Small intestine (tissue), 16 donors: ENCODE measurements at places on chromosomes 1 and 21. TPM values are rescaled to one million over a fixed set of nuclear protein-coding genes. Genes with fewer than 3 reads are reported as not detected.
A peak's percentile ranks its signal among the peaks of the same experiment; 100 is the strongest.

The MPC2 gene
- 140 TPM for polyA plus RNA-seq

The NHLH1 gene
- polyA plus RNA-seq, result 0.54 TPM

The GRHL3 gene
- polyA plus RNA-seq, result 0.31 TPM

The MATN1 gene
- polyA plus RNA-seq, result 0.03 TPM

The ZSWIM5 gene
- polyA plus RNA-seq, result 3.8 TPM

The SMIM11 gene
- 4.2 TPM for polyA plus RNA-seq

The LHX4 gene
- 0.22 TPM for polyA plus RNA-seq

The LRRC53 gene
- polyA plus RNA-seq, result 0.03 TPM

The NUF2 gene
- 2.0 TPM for polyA plus RNA-seq

DNA sequence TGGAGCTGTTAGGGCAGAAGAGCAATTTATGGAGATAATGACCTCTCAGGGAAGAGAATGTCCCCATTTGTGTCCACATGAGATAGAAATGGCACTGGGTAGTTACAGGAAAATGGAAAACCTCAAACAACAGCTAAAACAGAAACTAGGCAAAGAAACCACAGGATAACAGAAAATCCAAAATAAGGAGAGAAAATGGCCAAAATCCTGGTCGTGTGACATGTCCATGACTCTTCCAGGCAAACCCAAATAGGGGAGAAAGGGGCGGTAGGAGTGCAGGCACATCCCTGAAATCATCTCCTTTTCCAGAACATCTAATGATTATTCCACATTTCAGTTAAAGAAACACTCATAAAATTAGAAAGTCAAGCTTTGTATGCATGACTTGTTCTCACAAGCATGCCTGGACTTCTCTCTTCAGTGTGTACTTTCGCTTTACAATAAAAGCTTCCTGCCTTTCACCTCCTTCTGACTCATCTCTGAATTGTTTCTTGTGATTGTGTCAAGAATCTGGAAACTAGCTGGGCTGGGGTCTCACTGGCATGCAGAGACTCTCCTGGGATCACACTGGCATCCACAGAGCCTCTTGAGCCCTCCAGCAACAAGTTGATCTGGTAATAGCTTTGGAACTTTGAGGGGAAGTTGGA, 171.4 kb upstream of the ZP4 start:
- no peak overlapping the region for H3K27ac ChIP-seq
- no peak overlapping the region for H3K4me3 ChIP-seq
- H3K36me3 ChIP-seq, result no peaks in the 10 kb centered on the region

DNA sequence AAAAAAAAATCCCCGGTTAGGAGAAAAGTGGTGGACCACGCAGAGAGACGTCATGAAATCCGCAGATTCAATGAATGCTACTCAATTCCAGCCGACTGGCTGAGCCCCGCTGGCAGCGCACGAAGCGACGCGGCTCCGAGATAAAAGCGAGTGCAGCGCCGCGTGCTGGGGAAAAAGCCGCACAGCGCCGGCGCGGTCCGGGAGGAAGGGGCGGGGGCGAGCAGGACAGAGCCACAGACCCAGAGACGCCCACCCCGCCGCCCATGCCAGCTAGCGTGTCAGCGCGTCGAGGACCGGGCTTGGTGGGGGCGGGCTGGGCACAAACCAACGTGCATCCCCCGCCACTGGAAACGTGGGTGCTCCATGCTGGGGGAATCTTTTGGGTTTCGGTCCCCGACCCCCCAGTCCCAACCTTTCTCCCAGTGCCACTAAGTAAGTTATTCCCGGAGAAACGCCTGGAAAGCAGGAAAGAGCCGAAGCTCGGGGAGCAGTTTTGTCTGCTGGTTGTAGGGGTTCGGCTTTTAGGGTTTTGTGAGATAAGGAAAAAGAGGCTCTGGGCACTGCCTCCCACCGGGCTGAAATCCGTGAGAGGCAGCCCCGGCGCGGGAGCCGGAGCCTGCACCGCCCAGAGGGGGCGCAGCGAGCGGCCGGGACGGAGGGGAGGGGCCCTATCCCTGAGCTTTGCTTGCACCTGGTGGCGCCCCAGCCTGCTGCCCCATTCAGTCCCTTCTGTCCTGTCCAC, at the start of gene KCNJ6:
Gene KCNJ6 (minus strand): TSS at position 148 of the 742 bp plus-strand sequence. CDS start 75,775 bp downstream, outside the sequence.
- no peaks in the 10 kb centered on the region for H3K4me1 ChIP-seq
- peak; percentile 5 for DNase-seq
- H3K36me3 ChIP-seq, result no peaks in the 10 kb centered on the region
- H3K27me3 ChIP-seq, result peaks cover 17% of the 10 kb centered on the region

DNA sequence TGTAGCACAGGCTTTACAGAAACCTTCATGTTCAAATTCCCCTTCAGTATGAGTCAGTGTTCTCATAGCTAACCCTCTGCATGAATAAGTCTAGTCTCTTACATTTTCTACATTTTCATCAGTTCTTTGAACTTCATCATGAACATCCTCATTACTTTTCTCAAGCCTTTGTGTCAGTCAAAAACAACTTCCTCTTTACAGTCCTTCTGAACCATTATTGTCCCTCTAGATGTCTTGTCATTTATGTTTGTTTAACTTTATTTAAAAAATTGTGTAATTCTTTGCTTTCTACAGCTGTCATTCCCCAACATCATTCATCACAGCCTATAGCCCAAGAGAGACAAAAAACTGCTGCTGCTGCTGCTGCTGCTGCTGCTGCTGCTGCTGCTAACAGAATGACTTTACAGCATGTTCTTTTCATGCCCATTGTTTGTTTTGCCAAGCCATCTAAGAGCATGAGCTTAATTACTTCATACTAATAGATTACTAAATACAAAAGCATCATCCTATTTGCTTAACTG, 133.1 kb downstream of the LRRC40 start:
- H3K27me3 ChIP-seq, result no peaks in the 10 kb centered on the region
- H3K4me1 ChIP-seq, result no peaks in the 10 kb centered on the region
- H3K4me3 ChIP-seq, result no peak overlapping the region
- H3K27ac ChIP-seq, result no peak overlapping the region
- DNase-seq, result no peak

- no peaks in the 10 kb centered on the region for H3K36me3 ChIP-seq
- no peak for DNase-seq
- H3K4me1 ChIP-seq, result no peaks in the 10 kb centered on the region
- H3K4me3 ChIP-seq, result no peak overlapping the region
- no peak overlapping the region for H3K27ac ChIP-seq
These were observed 130.7 kb upstream of the BMP8A start for GRCh38 chr1:39360731-39361130.

GRCh38 chr1:116573431-116574095, 2.7 kb upstream of the CD58 start:
- H3K27ac ChIP-seq, result no peak overlapping the region
- H3K27me3 ChIP-seq, result no peaks in the 10 kb centered on the region
- no peak for DNase-seq

DNA sequence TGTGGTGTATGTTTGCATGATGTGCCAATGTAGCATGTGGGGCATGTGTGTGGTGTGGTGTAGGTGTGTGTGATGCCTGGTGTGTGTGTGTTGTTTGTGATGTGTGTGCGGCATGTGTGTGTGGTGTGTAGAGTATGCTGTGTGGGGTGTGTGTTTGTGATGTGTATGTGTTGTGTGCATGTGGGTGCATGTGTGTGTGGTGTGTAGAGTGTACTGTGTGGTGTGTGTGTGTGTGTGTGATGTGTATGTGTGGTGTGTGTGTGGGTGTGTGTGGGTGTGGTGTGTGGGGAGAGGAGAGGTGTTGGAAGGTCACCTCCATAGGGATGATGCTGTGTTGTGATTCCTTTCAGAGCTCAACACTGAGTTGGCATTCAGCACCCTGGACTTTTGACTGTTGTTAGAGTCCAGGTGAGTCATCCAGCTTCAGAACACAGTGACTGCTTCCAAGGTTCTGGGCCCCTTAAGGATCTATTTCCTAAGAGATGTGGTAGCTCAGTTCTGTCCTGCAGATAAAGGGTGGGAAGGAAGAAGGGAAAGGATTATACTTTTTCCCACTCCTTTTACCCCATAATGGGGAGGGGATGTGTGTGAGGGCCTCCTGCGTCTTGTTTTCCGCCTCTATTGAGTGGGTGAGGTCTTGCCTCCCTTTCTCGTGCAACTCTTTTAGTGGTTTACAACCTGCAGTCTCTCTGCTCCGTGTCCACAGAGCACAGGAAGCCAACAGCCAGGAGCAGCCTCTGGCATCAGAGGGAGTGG, 47.6 kb downstream of the RHOU start:
- no peaks in the 10 kb centered on the region for H3K36me3 ChIP-seq
- peak; percentile 99 for DNase-seq
- H3K27ac ChIP-seq, result peak overlapping the region; percentile 96
- H3K27me3 ChIP-seq, result no peaks in the 10 kb centered on the region

DNA sequence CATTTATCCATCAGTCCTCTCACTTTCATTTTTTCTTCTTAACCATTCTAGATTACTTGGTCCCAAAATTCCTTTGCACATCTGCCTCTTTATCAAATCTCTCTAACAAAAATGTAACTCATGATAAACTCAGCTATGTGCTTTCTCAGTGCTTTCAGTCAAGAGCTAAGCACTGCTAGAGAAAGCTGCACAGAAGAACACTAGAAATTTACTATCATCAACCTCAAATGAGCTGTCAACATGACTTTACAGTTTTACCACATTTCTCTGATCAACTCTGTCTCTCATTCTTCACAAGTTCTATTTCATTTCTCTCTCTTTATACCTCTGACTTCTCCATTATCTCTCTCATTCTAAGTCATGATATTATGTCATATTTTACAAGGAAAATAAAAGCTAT, 54.2 kb upstream of the PRKACB start:
- H3K4me1 ChIP-seq, result peaks cover 2% of the 10 kb centered on the region
- no peak overlapping the region for H3K4me3 ChIP-seq
- H3K27ac ChIP-seq, result no peak overlapping the region

DNA sequence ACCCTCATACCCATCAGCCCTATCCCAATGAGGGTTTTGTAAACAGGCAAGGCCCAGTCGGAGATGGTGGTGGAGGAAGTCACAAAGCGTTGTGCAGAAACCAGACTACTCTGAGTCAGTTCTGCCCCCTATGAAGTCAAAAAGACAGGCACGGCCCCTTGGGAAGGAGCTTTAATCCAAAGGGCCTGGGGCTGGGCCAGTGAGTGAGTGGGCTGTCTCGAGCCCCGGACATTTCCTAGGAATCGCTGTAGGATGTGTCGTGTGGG, 442 bp upstream of the AHCYL1 start:
- H3K4me1 ChIP-seq, result peaks cover 4% of the 10 kb centered on the region
- peak overlapping the region; percentile 99 for H3K27ac ChIP-seq
- H3K27me3 ChIP-seq, result no peaks in the 10 kb centered on the region
- DNase-seq, result no peak
- no peak overlapping the region for H3K4me3 ChIP-seq

- no peaks in the 10 kb centered on the region for H3K36me3 ChIP-seq
- no peak for DNase-seq
- H3K4me3 ChIP-seq, result no peak overlapping the region
- H3K4me1 ChIP-seq, result no peaks in the 10 kb centered on the region
These were observed 106.3 kb downstream of the EDEM3 start for GRCh38 chr1:184648160-184648855.

DNA sequence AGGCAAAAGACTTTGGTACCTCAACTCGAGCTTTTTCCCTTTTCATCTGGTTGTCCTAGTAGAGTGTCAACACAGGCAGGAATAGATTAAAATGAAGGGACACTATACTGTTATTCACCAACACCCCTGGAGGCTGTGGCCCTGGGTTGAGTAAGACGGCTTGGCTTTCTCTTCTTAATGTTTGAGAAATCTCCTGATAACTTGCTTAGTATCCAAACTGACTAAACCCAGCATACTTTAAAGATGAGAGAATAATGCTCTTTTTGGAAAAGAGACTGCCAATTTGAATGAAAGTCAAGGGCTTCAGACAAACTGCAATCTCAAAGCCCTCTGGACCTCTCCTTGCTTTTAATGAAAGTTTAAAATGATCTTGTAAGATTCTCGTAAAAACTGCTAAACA, 2.6 kb upstream of the SLC30A1 start:
- no peak for DNase-seq
- H3K27ac ChIP-seq, result no peak overlapping the region
- H3K4me1 ChIP-seq, result peaks cover 2% of the 10 kb centered on the region
- no peaks in the 10 kb centered on the region for H3K27me3 ChIP-seq
- no peaks in the 10 kb centered on the region for H3K36me3 ChIP-seq

DNA sequence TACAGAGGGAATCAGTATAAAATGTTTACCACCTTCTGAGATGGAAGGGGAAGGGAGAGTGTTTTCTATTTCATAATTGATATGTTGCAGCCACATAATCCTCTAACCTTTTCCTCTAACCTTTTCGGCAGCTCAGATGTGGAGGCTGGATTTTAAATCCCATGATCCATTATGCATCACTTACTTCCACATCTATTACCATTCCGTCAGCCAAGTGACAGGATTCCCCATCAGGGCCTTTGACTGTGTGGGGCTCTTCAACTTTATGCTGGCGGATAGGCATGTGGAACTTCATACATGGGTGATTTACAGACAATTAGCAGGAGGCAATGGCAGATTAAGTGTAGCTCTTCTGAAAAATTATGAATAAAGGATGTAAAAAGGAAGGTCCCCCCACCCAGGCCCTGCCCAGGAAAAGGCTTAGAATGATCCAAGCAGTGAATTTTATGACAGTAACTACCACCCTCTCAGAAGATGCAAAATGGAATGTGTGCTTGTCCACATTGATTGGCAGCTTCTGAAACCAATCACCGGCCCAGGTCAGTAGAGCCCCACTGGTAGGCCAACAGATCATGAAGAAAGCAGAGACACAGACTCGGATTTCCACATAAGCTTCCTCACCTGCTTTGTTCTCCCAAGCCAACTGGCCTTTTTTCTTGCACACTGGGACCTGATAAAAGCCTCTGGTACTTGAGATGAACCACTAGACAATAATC, 147.0 kb downstream of the ST6GALNAC5 start:
- no peak for DNase-seq
- H3K27me3 ChIP-seq, result no peaks in the 10 kb centered on the region
- no peak overlapping the region for H3K27ac ChIP-seq
- no peaks in the 10 kb centered on the region for H3K36me3 ChIP-seq

DNA sequence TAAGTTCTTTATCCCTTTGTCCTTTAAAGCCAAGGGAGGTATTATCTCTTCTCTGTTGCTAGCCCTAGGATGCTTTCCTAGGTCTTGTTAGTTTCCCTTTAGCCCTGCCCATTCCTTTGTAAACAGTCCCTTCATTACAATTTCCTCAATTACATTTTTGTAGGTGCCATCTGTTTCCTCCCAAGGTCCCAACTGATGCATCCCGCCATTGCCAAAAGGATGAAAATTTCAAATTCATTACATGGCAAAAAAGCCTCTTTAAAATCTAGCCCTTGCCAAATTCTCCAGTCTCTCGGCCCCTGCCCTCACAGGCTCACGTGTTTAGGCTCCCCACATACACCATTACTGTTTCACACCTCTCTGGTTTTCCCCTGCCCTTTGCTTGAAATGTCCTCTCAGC, 151.9 kb upstream of the C1orf87 start:
- no peaks in the 10 kb centered on the region for H3K4me1 ChIP-seq
- no peaks in the 10 kb centered on the region for H3K36me3 ChIP-seq
- H3K27ac ChIP-seq, result no peak overlapping the region
- H3K4me3 ChIP-seq, result no peak overlapping the region
- no peaks in the 10 kb centered on the region for H3K27me3 ChIP-seq
- no peak for DNase-seq

DNA sequence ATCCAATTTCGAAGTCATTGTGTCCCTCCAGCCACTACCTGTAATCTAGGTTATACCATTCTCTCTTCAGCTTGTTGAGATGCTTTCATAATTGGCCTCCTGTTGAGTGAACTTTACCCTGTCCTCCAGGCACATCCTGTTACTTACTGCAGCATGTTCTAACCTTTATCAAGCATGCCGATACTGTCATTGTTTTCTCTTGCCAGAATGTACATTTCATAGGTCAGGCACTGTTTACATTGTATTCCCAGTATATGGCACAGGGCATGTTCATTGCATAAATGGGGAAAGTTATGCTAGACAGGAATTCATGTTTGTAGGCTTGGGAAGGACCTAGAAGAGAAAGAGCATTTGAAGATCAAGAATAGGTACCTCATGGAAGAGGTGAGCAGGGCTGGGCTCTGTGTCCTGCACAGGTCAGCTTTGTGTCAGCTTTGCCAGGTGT, 10.2 kb downstream of the CXADR start:
- no peaks in the 10 kb centered on the region for H3K27me3 ChIP-seq
- peak; percentile 84 for DNase-seq
- no peaks in the 10 kb centered on the region for H3K4me1 ChIP-seq
- H3K27ac ChIP-seq, result no peak overlapping the region
- peaks cover 25% of the 10 kb centered on the region for H3K36me3 ChIP-seq
